Right hindlimb (tissue), 1 donor: ENCODE measurements at places on chromosomes 3 and 15.

- no peak for DNase-seq
These were observed 86.1 kb downstream of the UNC13C start for GRCh38 chr15:54064365-54064764.

DNA sequence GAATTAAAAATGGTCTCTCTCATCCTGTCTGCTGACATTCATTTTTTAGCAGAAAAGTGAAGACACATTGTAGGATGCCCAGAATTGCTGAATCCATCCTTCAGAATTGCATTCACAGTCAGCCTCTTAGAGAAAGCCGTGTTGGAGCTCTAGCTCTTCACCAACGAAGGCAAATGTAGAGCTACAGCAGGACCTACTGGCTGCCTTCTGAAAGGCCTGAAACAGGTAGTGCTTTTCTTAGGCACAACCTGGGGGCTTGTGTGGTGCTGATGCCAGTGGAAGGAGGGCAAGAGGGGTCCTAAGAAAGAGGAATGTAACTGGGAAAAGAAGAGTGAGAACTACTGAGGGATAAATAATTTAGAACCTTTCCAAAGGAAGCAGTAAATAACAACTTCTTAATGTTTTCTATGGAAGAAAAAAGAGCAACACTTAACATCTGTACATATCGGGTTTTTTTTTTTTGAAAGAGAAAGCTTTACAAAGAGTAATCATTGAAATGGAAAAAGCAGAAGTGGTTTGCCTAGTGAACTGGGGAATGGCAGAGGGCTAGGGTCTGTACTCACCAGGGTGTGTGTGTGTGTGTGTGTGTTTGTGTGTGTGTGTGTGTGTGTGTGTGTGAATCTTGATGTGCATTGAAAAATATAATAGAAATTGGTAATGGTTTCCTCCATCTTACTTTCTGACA, 297.8 kb downstream of the SATB1 start:
- DNase-seq, result no peak

- DNase-seq, result no peak
These were observed 149.5 kb downstream of the TP63 start for GRCh38 chr3:189780546-189781270.

DNA sequence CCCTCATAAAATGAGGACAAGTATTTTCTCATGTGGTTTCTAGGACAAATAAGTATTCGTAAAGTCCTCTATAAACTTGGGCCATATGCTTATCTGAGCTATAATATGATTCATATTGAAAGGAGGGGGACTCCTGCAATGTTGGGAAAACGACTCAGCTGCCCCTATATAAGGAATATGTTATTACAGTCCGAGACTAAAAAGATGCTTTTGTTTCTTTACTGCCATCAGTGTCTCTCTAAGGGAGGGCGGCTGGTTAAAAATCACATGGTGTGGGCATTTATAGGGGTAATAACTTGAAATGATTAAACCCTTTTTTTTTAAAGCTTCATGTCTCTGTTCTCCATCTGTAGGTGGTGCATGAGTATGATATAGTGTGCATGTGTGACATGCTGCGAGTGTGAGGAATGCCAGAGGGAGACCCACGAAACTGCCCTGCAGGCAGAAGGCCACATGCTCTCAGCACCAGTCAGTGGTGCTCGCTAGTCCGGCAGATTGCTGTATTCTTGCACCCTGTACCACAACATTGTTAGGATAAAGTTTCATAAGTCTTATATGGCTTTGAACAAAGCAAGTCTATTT, 256.0 kb upstream of the CTDSPL start:
- no peak for DNase-seq

DNA sequence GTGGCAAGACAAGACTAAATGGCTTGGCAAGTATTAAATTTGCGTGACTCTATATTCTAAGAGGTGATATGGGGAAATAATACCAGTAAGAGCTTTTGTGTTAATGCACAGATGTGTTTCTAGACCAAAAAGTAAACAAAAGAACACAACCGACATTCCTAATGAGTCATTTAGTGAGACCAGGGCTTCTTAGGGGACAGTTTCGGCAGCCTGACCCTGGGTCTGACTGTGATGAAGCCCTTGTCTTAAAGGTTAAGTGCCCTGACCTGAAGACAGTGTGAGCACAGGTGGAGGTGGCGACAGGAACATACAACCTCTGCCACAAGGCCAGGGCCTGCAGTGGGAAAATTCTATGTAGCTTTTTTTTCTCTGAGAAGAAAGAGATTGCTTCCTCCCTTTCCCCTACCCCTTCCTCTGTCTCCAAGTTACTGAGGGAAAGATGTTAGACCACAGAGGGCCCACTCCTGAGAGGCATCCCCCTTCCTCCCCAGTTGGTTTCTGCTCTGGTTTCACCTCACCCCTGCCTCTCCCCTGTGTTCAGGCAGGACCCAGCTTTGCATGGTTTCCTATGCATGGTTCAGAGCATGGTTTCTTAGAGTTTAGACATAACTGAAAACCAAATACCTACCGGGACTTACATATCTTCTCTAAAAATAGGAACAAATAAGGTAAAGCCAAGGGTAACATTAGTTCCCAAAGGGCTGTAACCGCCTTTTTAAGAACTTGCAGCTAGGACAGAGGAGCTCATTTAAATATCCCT, 24.8 kb upstream of the CMTM7 start:
- no peak for DNase-seq

DNA sequence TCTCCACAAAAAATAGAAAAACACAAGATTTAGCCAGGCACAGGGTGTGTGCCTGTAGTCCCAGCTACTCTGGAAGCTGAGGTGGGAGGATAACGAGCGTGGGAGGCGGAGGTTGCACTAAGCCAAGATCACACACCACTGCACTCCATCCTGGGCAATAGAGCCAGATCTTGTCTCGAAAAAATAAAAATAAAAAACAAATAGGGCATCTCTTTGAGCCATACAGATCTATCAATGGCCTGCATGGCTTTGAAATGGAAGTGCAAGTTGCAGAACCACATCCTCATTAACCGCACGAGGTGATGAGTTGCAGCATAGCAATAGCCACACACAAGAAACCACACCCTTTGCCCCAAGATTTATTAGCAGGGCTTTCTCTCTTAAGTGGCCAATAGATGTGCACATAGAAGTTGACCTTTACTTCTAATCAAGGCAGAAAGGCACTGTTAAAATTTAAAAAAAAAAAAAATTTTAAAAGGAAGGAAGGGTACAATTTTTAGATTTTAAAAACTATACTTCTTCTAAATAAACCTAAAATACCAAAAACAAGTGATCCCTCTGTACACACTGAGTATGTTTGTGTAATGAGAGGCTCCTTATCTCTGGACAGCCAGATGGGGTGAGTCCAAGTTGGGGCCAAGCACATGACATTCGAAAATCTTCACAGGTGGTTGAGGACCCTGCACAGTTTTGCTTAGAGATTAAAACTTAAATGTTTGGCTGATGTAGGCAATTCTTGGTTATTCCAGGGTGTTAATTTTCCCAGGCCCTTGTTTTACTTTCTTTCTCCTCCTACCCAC, 53.4 kb downstream of the FILIP1L start:
- DNase-seq, result no peak

GRCh38 chr3:116288485-116288884, 156.8 kb downstream of the LSAMP start:
- no peak for DNase-seq

GRCh38 chr15:66169023-66169422, 84.5 kb downstream of the MEGF11 start:
- no peak for DNase-seq

GRCh38 chr15:57085267-57085666, 166.8 kb downstream of the TCF12 start:
- no peak for DNase-seq

DNA sequence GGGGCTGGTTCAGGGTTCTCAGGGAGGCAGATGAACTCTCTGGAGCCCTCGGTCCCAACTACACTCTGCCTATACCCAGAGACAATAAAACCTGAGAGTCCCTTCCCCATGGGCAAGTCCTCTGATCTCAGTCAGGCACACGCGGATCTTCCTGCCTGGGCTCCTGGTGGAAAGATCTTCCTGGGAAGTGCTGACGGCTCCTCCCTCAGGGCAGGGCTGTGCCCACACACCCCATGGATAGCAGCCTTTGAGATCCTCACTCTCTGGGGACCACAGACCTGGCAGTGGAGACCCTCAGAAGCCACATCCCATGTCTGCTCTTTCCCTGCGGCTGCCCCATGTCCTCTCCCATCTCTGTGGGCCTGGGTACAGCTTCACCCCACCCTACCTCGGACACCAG, 10.4 kb downstream of the SH2D7 start:
- no peak for DNase-seq

GRCh38 chr3:133917144-133917543, 21.5 kb upstream of the RAB6B start:
- DNase-seq, result no peak

DNA sequence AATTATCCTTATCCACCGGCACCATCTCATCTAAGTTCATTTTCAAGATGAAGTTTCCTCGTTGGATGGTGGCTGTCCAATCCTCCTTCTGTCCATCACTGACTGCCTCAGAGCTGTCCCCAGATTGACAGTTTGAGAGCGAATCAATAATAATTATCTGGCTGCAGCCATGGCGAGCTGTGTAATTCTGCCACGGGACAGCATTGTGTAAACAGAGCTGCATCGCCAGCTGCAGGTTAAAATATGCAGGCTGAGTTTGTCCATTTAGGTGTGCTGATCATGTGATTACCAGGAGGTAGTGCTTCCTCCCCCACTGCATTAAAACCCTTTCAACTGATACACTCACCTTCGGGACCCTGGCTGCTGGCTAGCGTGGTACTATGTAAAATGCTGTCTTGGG, 461.9 kb upstream of the ONECUT1 start:
- no peak for DNase-seq

DNA sequence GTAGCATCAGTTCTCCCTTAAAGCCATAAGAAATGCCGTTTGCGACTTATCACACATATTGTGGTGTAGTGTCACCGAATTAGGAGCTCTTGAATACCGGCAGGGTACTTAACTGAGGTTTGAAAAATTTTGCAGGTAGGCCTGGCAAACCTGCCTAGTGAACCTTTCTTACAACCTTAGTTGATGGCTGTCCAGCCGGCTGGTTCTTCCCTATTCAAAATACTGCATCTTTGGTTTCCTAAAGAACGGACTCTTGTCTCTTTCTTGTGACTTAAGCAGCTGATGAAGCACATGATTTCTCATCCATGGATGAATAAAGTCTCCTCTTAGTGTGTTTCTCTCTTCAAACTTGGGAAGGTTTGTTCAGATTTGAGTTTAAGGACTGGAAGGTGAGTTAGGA, 1.5 kb downstream of the RAB7A start:
- DNase-seq, result no peak

DNA sequence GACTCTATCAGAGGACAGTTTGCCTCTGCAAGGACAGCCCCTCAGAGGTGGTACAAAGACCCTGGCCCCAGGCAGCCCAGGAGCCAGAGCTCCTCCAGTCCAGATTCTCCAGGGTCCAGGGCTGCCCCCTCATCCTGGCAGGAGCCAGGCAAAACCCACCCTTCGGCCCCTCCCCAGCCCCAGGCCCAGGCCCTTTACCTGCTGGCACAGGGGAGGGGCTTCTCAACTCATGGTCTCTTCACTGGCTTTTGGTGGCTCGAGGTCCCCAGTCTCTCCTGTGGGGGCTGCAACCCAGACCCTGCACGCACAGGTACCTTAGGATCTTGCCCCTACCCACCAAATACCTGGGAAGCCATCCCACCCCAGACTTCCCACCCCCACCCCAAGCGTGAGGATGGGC, 8.5 kb downstream of the NEIL1 start:
- no peak for DNase-seq

GRCh38 chr3:154029926-154030325, 91.3 kb upstream of the ARHGEF26 start:
- no peak for DNase-seq

DNA sequence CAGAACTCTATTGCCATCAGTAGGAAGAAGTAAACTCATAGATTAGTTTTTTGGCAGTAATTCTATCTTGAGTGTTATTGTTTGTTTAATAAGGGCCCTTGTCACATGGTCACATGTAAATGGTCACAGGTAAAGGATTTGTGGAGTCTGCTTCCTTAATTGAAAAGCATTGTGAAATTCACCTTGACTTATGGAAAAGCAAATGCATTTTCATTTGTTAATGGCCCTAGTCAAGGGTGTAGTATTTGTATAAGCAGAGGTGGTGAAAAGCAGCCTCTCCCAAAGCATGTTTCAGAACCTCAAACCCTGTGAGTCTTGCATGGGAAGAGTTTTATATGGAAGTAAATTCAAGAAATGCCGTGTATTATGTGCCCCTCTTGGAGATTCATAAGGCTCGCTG, 197.5 kb upstream of the NR2E3 start:
- no peak for DNase-seq

- peak; percentile 52 for DNase-seq
These were observed 234.8 kb upstream of the WNT5A start for GRCh38 chr3:55721716-55722484.

- DNase-seq, result no peak
These were observed 127.3 kb downstream of the FEZF2 start for GRCh38 chr3:62246094-62246493.

GRCh38 chr3:148087601-148088371, 609.9 kb upstream of the AGTR1 start:
- no peak for DNase-seq

- DNase-seq, result no peak
These were observed 16.3 kb upstream of the VPS8 start for GRCh38 chr3:184795522-184796190.

DNA sequence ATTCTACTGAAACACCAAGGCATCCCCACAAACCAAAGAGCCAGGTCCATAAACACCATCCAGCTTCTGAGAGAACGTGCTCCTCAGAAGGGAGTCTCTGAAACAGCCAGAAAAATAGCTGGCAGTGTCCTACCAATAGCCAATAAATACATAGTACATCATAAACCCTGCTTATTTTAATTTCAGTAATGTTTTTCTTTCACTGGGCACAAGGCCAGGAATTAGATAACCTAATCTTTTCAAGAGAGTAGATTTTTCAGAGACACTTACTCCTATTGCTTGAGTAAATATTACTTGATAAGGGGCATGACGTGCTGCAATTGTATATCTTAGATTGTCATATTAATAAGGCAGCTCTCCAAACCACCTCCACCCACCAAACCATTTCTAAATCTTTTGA, 22.7 kb downstream of the GADL1 start:
- no peak for DNase-seq

DNA sequence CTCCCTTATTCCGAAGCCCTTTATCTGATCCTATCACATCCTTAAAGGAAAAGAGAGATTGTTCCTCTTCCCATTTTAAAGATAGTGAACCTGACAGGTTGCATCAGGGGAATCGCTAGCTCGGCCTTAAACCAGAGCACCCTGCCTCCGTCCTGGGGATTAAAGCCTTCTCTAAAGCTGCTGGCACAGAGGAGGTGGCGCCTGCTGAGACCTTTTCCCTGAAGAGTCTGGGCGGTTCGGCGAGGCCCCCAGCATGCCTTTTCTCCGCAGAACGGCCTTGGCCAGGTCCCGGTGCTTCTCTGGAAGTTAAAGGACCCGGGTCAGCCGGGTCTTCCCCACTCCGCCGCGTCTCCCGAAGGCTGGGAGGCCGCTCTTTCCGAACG, 593 bp downstream of the FAM219B start:
- DNase-seq, result no peak

DNA sequence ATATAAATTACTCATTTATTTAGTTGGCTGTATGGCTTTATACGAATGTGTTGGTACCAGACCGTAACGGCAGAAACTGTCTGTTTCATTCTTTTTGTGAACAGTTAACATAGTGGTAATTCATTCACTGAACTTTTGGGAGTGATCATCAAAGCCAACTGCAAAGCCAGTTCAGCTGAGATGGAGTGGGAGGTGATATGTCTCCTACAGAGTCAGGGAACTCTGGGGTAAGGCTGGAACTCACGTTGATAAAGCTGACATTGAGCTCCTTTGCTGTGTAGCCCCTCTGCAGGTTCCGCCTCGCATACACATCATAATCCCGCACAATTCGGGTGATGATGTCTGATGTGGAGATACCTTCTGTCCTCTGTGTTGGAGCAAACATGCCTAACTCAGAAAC, 25.4 kb downstream of the SLC51A start:
- DNase-seq, result no peak
